ENCODE measurements at places on chromosomes 3 and 15. TPM values are rescaled to one million over a fixed set of nuclear protein-coding genes. Genes with fewer than 3 reads are reported as not detected.

GOLGA8R gene
- 0.49 TPM for total RNA-seq

ANKRD34C gene
- under 0.01 TPM for total RNA-seq

FGD5 gene
- 3.4 TPM for total RNA-seq

SLC9C1 gene
- 0.25 TPM for total RNA-seq

EPHB3 gene
- total RNA-seq, result 3.7 TPM

ZNF80 gene
- not detected for total RNA-seq

RFC4 gene
- total RNA-seq, result 22.9 TPM

TGFBR2 gene
- total RNA-seq, result 6.4 TPM

GABRB3 gene
- 102 TPM for total RNA-seq

SPATA12 gene
- total RNA-seq, result not detected

NOX5 gene
- total RNA-seq, result not detected

LNP1 gene
- total RNA-seq, result 7.6 TPM

ONECUT1 gene
- not detected for total RNA-seq

TTLL13 gene
- total RNA-seq, result under 0.01 TPM

NR2E3 gene
- total RNA-seq, result not detected

ACKR2 gene
- 0.74 TPM for total RNA-seq

WDR93 gene
- total RNA-seq, result 0.25 TPM

GOLGA6B gene
- total RNA-seq, result not detected

SYNPR gene
- 44.5 TPM for total RNA-seq

CMTM7 gene
- total RNA-seq, result 0.74 TPM

MEIS2 gene
- total RNA-seq, result 242 TPM

RPS17 gene
- total RNA-seq, result 1,013 TPM

DLL4 gene
- total RNA-seq, result 3.4 TPM

GNAT1 gene
- not detected for total RNA-seq

KLHL40 gene
- total RNA-seq, result not detected

KLHL6 gene
- 0.49 TPM for total RNA-seq

UACA gene
- 20.9 TPM for total RNA-seq

ACP3 gene
- total RNA-seq, result 0.98 TPM

CLDN18 gene
- total RNA-seq, result under 0.01 TPM

HDC gene
- not detected for total RNA-seq

MYL3 gene
- 0.49 TPM for total RNA-seq

RTP1 gene
- total RNA-seq, result 0.25 TPM
